ENCODE measurements at places on chromosomes 16 and 17. TPM values are rescaled to one million over a fixed set of nuclear protein-coding genes. Genes with fewer than 3 reads are reported as not detected.

Gene OSGIN1
- 4.2 TPM for total RNA-seq

Gene PYCARD
- total RNA-seq, result 64.8 TPM

Gene ALOX12B
- total RNA-seq, result not detected

Gene KCTD2
- total RNA-seq, result 11.8 TPM

Gene GRB7
- not detected for total RNA-seq

Gene RNF227
- total RNA-seq, result 7.8 TPM

Gene PRKCB
- total RNA-seq, result not detected

- DNase-seq, result no peak
Measured at GRCh38 chr16:52553322-52553721, 6.4 kb upstream of the TOX3 start.

DNA sequence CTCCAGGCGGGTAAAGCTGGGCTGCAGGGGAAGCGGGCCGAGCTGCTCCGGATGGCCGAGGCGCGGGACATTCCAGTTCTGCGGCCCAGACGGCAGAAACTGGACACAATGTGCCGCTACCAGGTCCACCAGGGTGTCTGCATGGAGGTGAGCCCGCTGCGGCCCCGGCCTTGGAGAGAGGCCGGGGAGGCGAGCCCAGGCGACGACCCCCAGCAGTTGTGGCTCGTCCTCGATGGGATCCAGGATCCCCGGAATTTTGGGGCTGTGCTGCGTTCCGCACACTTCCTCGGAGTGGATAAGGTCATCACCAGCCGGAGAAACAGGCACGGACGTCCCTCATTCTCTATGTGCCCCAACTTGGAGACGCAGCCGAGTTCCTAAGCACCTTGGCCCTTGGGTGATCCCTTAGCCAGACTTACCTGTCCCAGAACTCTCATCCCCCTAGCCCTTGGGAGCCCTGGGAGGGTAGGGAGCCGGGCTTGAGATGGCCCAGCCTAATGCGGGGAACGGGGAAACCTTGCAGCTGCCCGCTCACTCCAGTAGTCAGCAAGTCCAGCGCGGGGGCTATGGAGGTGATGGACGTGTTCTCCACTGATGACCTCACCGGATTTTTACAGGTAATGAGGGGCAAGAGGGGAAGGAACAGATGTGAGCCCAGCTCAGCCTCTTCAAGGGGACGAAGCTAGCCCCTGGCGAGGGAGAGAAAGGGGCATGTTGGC lies 806 bp downstream of the MRM1 start:
- DNase-seq, result no peak

DNA sequence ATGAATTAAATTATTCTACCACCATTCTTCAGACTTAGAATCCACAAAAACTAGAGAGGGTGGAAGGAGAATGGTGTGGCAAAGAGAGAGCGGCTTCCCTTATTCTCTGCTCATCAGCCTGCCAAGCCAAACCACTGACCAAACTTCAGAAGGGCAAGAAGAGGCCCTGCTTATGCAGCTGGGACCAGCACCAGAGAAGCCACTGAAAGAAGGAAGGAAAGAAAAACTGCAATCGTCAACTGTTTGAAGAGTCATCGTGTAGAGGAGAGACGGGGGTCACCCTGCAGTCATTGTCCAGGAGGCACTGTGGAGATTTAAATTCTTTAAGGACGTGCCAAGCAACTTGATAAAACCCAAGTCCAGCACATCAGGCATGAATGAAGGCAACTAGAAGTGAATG lies 15.6 kb downstream of the PMP22 start:
- DNase-seq, result no peak

GRCh38 chr17:31499771-31500554 lies 108.5 kb downstream of the RAB11FIP4 start:
- peak; percentile 94 for DNase-seq

GRCh38 chr17:61088556-61088955 lies 311.1 kb upstream of the TBX2 start:
- no peak for DNase-seq

DNA sequence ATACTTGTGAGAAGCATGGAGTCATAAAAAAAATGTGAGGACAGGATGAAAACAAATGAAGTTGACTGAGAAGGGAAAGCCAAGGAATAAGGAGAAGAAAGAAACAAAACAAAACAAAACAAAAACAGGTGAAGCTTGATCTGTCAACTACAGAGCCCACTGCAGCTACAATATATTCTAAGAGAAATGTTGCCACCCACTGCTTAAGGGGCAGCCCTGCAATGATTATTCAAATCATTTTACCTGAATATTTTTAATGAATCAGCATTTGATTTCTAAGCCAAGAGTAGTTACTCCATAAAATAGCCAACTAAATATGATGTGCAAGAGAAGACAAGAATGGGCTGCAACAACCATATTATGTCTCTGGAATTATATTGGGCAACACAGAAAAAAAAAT lies 252.0 kb upstream of the KIF2B start:
- no peak for DNase-seq

DNA sequence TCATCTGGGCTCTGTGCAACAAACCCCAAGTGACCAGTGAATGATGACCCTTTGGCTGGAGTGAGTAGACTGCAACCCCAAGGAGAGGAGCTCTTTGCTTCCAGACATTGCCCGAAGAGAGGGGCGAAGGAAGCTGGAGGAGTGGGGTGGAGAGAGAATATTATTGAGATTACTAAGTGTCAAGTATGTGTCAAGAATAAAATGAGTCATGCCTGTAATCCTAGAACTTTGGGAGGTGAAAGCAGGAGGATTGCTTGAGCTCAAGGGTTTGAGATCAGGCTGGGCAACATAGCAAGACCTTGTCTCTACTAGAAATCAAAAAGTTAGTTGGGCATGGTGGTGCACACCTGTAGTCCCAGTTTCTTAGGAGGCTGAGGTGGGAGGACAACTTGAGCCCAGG lies 142.0 kb upstream of the CCL2 start:
- DNase-seq, result no peak

DNA sequence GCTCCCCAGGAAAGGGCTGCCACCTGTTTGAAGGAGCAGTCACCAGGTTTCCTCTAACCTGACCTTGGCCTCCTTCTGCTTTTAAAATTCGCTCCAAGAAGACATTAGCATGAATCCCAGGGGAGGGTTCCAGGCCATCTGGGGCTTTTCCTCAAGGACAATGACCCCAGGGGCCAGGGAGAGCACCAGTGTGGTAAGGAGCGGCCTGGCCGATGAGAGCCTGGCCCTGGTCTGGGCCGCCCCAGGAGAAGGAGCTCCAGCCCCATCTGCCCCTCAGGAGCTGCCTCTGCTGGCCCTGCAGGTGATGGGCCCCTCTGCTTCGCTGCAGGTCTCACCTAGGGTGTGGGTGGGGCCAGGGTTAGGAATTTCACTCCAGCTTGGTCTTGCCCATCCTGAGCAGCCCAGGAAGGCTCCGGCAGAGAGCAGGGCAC lies 209.2 kb upstream of the TNRC6C start:
- no peak for DNase-seq

GRCh38 chr16:27726621-27727261 lies 176.8 kb downstream of the KATNIP start:
- DNase-seq, result peak; percentile 92

DNA sequence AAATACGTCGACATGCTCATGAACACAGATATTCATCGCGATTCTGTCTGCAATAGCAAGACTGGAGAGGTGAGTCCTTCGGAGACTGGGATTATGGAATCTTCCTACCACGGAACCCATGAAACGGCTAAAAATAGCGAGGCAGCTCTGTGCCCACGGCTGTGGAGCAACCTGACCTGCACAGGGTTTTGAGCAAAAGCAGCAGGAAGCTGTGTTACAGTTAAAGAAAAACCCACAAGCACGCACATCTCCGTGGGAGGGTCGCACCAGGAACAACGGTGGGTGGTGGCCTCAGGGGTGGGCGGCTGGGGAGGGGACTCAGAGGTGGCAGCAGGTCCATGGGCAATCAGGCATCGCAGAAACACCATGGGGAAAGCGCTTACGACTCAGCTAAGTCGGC lies 24.8 kb downstream of the SLC38A10 start:
- DNase-seq, result no peak

GRCh38 chr17:41013606-41014005 lies 4.7 kb upstream of the KRTAP3-1 start:
- DNase-seq, result no peak

- peak; percentile 52 for DNase-seq
Measured at GRCh38 chr16:10577305-10578202, 2.8 kb downstream of the EMP2 start.

DNA sequence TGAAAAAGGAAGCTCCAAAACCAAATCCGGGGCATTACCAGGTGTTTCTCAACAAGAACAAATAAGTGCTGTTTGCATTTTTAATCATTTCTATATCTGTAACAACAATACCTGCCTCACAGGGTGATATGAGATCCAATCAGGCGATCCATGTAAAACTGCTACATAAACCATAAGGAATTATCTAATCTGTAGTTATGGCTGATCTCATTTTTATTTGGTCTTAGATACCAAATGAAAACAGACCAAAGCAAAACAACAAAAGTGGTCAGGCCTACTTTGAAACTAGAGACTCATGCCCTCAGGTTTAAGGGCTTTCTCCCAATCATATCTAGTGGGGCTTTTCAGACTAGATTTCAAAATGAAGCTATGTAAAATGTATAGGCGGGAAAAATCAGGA lies 28.3 kb downstream of the XPO6 start:
- DNase-seq, result no peak

DNA sequence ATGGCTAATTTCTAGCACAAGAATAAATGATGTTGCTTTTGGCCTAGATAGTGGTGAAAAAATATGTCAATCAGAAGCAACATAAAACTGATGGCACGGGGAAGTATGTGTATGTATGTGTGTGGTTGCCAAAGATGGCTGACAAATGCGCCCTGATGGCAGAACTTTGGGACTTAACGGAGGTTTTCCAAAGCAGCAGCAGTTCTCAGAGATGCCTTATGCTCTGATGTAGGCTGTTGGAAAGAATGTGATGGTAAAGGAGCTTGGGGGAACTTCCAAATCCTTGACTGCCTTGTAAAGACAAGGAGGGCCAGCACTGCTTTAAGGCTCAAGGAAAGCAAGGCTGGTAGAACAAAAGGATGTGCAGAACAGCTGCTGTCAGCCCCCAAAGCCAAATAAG lies 16.0 kb downstream of the KCTD19 start:
- no peak for DNase-seq

GRCh38 chr17:8475781-8476180 lies 40.1 kb downstream of the NDEL1 start:
- DNase-seq, result no peak

- DNase-seq, result no peak
Measured at GRCh38 chr16:28876019-28876659, 2.1 kb upstream of the ATP2A1 start.

DNA sequence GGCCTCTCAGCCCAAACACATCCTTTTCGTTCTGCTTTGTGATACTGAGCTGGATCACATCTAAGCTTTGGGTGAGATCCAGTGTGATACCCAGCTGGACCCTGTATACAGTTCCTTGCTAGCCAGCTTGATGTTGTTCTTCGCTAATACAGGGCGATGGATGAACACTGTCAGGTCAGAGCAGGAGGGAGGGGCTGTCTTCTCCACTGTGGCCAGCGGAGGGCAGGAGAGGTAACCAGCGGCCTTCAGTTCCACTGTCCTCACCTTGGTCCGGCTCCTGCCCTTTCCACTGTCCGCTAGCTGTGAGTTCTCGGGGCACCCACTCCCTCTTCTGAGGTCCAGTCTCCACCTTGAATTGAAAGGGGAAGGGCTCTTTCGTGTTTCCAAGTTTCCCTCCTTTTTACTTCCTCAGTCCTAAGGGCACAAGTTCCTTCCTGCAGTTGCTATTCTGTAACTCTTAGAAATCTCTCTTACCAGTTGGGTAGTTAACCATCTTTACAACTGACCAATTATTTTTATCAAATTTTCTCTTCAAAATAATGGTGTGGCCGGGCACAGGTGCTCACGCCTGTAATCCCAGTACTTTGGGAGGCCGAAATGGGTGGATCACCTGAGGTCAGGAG lies 3.0 kb upstream of the ZNF213 start:
- DNase-seq, result peak; percentile 43

GRCh38 chr16:23432176-23433128 lies 20.5 kb downstream of the COG7 start:
- DNase-seq, result no peak

DNA sequence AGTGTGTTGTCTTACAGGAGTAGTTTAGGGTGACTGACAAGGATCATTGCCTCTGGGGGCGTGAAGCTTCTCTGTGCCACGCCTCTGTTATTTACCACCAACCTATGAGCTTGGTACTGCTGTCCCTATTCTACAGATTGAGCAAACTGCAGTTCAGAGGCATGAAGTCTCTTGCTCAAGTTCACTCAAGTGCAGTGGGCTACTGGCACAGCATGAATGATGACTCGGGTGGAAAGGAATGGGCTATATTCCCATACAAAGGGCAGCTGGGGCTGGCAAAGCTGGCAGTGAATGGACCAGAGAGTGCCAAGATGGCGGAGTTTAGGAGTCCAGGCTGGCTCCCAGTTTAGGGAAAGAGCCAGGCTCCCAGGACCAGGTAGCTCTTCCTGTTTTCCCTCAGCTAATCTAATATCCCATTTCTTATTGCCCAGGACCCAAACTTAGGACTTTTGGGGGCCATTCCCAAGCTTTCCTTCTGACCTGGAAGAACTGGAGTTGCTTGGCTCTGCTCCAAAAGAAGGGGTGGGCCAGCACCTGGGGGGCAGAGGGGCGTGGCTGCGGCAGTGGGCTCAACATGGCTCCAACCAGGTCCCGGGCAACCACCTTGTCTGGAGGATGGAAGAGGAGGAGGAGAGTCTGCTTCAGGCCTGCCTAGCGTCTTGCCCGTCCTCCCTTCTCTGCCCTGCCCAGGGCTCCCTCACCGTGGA lies 12.9 kb downstream of the PLK1 start:
- peak; percentile 44 for DNase-seq
